Left kidney (tissue), 8 donors: ENCODE measurements at places on chromosomes 3 and 15.
A peak's percentile ranks its signal among the peaks of the same experiment; 100 is the strongest.

DNA sequence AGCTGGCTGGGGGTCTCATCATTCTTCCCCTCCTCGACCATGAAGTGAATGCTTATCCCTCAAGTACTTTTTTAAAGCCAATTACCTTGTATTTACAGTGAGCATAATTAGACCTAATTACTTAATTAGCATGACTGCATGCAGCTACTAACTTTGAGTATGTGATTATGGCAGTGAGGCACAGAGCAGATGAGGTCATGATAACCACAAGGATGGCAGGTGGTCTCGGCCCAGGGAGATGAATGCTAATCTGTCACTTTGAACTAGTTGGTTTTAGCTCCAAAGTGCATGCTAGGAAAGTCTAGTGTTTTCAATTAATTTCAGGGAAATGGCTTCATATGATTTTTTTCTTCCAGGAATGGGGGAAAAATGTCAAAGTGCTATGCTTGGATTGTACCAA lies 233.8 kb downstream of the NTRK3 start:
- DNase-seq = no peak

DNA sequence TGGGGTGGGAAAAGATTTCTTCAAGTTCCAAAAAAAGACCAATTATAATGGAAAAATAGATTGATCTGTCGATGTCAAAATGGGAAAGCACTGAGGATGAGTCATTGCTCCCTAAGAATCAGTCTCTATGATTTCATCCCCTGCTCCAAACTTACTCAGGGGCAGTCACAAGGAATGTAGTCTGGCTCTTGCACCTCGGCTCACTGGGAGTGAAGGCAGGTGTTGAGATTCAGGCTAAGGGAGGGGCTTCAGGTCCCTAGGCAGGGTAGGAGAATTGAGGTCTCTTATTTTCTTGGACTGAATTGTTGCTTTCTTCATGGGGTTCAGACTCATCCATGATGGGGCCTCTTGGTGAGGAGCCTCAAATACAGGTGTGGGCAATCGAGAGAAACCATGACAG lies 14.2 kb downstream of the ESYT3 start:
- no peak for DNase-seq

- no peak for DNase-seq
These were observed 132.7 kb upstream of the RGMA start for GRCh38 chr15:93221759-93222158.

- no peak for DNase-seq
These were observed 262.2 kb upstream of the IL12A start for GRCh38 chr3:159726231-159726964.

- no peak for DNase-seq
These were observed 22.0 kb downstream of the TMPRSS7 start for GRCh38 chr3:112056451-112056929.

DNA sequence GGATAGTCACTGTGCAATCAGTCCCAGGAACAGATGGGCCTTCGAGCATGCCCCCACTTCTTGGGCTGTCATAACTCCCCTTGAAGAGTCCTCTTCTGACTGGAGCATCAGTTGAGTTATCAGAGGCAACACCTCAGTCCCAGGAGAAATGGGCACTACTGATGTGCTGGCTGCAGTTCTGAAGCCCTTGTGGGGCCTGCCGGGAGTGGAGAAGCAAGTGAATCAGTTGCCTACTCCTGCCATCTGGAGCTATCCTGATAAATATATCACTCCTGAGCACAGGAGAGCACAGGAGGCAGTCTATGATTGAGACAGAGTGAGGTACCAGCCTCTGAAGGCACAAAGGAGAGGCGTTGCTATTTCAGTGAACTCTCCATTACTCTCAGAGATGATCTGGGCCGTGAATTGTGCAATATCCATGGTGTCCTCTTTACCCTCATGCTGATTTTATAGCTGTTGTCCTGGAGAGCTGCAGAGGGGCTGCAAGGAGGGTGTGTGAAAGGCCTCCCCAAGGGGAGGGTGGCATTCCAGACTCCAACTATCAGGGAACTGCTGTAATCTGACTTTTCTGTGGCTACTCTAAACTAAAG lies 344.2 kb upstream of the ROPN1 start:
- DNase-seq = no peak

GRCh38 chr15:49678655-49679054 lies 57.8 kb downstream of the DTWD1 start:
- no peak for DNase-seq

GRCh38 chr3:50369012-50369670 lies 9.8 kb upstream of the TMEM115 start:
- no peak for DNase-seq

DNA sequence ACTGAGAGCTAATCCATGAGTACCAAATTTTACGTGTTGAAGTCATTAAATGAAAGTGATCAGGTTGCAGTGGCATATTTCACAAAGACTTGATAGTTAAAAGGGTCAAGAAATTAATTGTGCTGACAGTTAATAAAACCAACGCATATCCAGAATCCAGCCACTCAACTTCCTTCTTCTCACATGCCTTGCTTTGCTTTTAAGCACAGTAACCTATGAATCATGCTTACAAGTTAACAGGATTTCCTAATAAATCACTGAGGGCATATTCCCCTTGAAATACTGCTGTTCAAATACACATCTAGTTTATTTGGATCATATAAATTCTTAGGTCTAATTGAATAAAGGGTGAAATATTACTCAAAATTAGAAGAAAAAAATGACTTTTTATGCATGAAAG lies 801.5 kb upstream of the EPHA6 start:
- no peak for DNase-seq

DNA sequence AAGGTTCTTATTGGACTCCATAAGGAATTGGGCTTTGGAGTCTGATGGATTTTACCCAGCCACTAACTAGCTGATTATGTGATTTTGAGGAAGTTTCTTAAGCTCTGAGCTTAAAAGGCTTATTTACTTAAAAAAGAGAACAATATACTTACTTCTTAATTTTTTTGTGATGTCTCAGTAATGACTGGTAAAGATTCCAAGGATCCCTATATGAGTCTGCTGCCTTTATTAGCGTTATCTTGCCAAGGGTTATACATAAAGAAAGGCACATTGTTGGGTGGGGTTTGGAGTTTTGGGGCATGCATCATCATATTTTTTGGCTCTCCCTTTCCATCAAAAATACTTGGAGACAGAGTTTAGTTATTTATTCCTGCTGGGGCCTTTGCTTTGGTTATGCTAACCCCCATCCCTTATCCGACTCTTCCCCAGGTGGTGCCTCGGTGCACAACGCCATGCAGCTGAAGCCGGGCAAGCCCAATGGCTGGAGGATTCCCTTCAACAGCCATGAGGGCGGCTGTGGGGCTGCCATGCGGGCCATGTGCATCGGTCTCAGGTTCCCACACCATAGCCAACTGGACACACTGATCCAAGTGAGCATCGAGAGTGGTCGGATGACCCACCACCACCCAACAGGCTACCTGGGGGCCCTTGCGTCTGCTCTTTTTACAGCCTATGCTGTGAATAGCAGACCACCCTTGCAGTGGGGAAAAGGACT lies 6.7 kb downstream of the ADPRH start:
- DNase-seq = no peak

- no peak for DNase-seq
These were observed 17.8 kb upstream of the CLDN1 start for GRCh38 chr3:190340071-190340470.

DNA sequence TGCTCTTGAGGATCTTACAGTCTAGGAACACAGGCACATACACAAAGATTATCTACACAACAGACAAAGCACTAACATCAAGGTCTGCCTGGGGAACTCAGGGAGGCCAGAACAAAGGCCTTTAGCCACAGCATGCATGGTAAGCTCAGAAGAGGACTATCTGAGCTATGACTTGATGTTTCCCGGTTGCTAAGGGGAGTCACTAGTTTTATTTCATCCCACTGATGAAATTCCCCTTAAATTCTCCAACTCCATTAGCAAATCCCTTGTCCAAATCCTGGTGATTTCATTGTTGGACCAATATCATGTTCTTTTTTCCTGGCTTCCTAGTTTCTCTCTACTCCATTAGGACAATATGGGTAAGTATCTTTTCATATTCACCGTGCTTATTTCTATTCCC lies 23.3 kb downstream of the FBN1 start:
- DNase-seq = no peak

GRCh38 chr15:83928392-83928734 lies 274.4 kb downstream of the ADAMTSL3 start:
- DNase-seq = no peak

- DNase-seq = no peak
These were observed at the start of gene LTK for GRCh38 chr15:41513506-41514227. Gene LTK (minus strand): TSS chr15:41513827. CDS start chr15:41513709, 118 bp downstream.

DNA sequence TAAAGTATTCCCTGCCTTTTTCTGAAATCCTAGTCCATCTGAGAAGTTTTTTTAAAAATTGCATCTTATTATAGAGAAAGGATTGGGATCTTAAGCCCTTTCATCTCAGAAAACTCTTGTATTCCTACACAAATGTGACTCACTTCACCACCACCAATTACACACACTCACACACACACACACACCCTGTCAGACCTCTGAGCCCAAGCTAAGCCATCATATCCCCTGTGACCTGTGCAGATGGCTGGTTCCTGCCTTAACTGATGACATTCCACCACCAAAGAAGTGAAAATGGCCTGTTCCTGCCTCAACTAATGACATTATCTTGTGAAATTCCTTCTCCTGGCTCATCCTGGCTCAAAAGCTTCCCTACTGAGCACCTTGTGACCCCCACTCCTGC lies 1181.9 kb downstream of the ROBO2 start:
- DNase-seq = no peak

DNA sequence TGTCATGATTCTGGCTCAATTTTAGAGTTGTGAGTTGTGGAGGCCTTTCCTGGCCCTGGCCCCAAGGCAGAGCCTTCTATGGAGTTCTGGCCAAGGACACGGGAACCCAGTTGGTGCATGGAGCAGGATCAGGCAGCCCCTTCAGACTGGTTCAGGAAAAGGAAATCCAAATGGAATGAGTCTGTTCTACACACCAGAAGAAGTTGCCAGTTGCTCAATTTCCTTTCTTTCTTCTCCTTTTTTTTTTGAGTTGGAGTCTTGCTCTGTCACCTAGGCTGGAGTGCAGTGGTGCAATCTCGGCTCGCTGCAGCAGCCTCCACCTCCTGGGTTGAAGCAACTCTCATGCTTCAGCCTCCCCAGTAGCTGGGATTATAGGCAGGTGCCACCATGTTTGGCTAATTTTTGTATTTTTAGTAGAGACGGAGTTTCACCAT lies 28.9 kb upstream of the BHLHE40 start:
- DNase-seq = no peak

- DNase-seq = no peak
These were observed 52.7 kb upstream of the CMC1 start for GRCh38 chr3:28188686-28189085.

- DNase-seq = no peak
These were observed 265.2 kb downstream of the SUCLG2 start for GRCh38 chr3:67389176-67389575.

- DNase-seq = no peak
These were observed 107.0 kb upstream of the RPL32 start for GRCh38 chr3:12948371-12948770.

GRCh38 chr3:69326855-69327300 lies 59.0 kb downstream of the FRMD4B start:
- no peak for DNase-seq

DNA sequence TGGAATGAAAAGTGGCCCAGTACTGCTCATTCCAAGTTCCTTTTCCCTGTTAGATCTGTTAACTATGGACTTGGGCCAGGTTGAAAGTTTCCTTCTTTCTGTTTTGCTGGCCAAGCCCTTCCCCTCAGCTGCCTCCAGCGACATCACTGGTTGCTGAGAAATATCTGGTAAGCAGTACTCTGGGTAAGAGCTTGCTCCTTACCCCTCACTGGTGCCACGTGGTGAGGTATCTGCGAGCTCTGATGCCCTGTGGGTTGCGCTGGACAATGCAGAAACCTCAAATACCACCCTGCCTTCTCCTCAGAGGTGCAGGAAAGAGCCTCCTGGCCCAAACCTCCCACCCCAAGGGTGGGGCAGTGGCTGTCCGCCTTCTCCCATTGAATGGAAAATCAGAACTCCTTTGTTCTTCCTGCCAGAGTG lies 42.9 kb upstream of the APH1B start:
- no peak for DNase-seq

- DNase-seq = no peak
These were observed 197.5 kb downstream of the ADAMTS9 start for GRCh38 chr3:64490180-64490724.

DNA sequence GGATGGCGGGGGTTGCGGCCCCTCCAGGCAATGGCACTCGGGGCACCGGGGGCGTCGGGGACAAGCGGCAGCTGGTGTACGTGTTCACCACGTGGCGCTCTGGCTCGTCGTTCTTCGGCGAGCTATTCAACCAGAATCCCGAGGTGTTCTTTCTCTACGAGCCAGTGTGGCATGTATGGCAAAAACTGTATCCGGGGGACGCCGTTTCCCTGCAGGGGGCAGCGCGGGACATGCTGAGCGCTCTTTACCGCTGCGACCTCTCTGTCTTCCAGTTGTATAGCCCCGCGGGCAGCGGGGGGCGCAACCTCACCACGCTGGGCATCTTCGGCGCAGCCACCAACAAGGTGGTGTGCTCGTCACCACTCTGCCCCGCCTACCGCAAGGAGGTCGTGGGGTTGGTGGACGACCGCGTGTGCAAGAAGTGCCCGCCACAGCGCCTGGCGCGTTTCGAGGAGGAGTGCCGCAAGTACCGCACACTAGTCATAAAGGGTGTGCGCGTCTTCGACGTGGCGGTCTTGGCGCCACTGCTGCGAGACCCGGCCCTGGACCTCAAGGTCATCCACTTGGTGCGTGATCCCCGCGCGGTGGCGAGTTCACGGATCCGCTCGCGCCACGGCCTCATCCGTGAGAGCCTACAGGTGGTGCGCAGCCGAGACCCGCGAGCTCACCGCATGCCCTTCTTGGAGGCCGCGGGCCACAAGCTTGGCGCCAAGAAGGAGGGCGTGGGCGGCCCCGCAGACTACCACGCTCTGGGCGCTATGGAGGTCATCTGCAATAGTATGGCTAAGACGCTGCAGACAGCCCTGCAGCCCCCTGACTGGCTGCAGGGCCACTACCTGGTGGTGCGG lies 1.9 kb downstream of the CHST2 start:
- peak; percentile 53 for DNase-seq

DNA sequence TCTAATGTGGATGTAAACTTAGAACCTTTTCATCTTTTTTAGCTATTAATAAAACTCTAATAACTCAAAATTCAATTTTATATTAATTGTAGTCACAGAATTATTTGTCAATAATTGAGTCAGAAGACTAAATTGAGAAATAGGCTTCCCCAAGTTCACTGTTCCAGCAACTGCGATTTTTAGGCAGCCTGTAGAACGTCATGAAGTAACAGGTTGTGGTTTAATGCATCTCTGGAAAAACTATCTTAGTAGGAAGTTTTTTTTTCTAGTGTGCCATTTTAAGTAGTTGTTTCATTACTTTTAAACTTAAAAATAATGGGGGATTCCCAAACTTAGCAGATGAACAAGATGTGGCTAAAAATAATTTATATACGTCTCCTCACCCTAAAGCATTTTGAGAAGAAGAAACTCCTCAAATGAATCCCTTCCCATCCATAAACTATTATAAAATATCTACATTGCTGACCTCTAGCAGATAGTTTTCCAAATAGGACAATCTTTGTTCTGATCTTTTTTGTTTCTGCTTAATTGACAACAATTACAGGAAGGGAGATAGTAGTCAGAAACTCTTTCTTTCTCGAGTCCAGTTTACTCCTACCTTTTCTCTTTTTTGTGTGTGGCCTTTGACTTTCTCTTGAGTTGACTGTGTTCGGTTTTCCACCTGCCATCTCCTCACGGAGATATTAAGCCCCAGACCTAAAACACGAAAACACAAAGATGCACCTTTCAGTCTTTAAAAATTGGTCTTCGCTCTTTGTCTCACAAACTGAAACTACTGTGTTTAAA lies 43.1 kb downstream of the LRCH3 start:
- no peak for DNase-seq

GRCh38 chr3:13262493-13263211 lies 157.5 kb downstream of the NUP210 start:
- no peak for DNase-seq
